ENCODE measurements at places on chromosomes 5 and 9.

DNA sequence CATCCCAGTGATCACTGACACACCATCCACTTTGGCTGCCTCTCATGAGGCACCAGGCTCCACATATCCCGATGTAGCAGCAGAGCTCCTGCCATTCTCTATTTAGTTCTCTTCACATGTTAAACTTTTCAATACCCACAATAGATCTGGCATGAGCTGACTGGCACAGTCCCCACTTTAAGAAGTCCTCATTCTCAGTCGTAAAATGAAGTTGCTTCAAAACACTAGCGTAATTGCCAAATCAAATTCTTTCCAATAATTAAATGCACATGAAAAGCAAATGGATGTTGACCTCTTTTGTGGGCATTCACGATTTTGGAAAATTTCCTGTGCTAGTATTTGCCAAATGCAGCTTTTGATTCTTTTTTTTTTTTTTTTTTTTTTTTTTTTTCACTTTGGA is 32.4 kb downstream of the HAPLN1 start:
- DNase-seq, result no peak

DNA sequence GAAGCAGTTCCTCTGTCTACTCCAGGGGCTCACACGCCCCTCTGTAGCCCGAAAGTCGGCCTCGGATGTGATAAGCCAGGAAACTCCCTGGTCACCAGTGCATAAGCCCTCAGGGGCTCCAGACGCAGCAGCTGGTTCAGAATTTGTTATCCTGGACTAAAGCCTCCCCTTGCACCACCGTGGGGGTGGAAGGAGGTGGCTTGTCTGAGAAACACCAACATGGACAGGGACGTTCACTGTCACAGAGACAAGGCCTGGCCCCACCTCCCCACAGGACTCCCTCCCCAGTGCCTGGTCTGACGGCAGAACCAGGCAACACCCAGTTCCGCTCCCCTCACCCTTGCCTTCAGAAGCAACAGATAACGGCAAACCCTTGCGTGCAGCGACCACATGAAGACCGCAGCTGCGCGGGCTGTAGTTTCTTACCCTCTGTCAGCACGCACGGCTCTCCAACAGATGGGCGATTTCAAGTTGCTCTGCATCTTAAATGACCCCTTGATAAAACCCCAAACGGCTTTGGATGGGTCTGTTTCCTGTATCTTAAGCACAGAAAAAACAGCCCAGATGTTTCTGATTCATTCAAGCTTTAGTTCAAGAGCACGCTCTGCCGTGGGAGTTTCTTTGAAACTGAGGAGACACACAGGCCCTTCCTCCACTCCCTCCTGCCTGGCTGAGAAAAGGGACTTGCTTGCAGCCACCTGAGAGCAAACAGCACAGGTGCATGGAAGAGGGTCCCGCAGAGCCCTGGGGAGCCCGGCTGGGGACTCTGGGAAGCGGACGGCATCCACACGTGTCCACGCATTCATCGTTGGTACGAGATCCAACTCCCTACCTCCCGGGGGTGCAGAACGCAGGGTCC is 44.7 kb upstream of the NKD2 start:
- peak; percentile 66 for DNase-seq

GRCh38 chr5:130198927-130199326 is 294.7 kb downstream of the CHSY3 start:
- no peak for DNase-seq

DNA sequence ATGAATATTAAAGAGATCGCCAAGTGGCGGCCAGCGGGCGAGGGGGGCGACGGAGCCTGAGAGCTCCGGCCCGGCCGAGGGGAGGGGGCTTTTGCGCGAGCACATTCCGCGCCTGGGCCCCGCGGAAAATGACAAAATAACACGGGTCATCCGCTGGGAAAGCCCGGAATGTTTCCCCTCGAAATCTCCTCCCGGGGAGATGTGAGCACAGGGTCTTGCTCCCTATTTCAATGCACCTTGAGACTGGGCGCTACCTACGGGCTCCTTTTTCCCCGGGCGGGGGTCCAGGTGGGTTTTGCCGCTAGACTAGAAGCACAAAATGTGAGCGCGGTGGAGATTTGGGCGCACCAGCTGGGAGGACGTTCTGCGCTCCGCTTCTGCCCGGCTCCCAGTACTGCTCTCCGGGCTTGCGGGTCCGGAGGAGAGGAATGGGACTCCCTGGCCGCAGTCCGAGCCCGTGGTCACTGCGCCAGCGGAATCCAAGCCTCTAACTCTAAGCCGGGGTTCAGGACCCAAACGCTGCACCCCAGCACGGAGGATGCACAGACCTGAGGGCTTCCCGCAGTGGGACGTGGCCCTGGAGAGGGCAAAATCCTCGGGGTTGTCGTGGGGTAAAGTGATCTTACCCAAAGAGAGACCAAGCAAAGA is 2.8 kb upstream of the PRDM12 start:
- DNase-seq, result peak; percentile 34

DNA sequence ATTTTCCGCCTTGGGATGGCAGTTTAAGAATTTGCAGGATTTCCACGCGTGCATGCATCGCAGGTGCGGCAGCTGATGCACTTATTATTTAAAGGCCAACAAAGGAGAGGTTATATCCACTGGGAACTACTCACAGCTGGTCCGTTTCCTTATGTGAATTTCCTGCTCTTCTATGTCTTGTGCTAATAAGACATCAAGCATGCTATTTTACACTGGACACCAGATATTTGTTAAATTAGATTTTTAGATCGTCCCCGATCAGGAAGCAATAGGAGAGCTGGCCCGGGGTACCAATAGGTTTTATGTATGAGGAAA is 476 bp upstream of the DTWD2 start:
- no peak for DNase-seq

DNA sequence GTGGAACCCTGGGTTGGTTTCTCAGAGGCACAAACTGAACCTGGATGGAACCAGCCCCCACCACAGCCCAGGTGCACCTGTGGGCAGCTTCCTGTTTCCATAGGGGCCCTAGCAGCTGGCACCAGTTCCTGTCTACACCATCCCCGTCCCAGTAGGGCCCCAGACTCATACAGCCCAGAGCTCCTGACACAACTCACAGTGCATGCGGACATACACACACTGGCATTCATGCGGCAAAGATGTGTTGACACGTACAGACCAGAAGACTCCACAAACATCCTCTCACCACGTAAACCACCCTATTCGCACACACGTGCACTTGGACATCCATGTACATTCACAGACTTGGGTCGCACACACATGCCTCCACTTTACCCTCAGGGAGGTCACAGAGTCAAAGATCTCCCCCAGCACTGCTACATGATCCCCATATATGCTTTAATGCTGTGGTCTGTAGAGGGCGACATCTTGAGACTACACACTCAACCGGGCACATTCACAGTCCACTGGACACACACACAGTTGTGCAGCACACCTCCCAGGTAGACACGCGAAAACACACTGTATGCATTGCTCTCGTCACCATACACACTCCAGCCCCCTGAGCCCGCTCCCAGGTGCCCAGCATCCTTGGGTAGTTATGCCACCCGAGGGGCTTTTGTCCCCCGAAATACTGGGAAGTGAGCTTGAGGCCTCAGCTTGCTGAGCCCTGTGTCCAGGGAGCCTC is 22.4 kb downstream of the CXXC5 start:
- DNase-seq, result peak; percentile 46

- no peak for DNase-seq
Measured at GRCh38 chr5:3252235-3252634, 343.4 kb upstream of the IRX1 start.

DNA sequence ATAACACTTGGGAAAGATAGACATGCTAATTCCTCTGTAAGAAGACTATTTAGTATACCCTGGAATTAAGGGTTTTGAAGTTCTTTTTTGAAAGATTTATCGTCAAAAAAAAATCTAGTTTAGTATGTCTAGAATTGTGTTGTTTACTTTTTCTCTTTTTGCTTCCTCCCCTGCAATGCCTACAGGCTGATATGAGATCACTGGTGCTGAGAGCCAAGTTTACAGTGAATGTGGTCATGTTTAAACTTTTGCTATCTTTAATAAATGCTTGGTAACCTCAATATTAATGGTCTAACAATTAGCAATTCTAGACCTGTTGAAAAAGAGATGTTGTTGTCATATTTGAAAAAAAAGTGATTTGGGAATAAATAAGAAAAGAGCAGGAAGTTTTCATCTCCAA is 86.1 kb downstream of the CWC27 start:
- no peak for DNase-seq

- DNase-seq, result no peak
Measured at GRCh38 chr5:157431544-157432200, 28.3 kb upstream of the NIPAL4 start.

DNA sequence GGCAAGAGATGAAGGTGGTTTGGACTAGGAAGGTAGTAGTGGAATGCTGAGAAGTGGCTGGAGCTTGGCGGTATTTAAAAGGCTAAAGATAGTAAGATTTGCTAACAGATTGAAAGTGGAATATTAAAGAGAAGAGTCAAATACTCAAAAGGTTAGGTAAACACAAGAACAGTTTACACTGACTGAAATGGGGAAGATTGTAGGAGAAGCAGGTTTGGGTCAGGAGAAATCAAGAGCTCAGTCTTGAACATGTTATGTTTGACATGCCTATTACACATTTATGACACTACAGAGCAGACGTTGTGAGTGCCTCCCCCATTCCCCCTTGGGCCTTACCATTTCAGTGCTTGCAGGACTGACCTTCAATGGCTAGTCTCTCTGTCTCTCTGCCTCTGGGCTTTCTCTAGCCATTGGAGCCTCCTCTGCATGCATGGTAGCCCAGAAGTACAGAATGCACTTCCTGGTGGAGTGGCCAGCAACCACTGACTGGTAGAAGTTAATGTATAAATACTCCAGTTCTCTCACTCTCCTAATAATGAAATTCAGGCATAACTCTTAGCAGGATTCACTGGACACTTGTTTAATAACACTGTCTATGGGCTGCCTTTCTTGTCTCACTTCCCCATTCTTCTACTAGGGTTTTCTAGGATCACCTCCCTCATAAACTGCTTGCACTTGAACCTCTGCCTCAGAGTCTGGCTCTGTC is 56.8 kb downstream of the HMGCS1 start:
- no peak for DNase-seq

- no peak for DNase-seq
Measured at GRCh38 chr9:88742483-88742882, 207.5 kb downstream of the NXNL2 start.

DNA sequence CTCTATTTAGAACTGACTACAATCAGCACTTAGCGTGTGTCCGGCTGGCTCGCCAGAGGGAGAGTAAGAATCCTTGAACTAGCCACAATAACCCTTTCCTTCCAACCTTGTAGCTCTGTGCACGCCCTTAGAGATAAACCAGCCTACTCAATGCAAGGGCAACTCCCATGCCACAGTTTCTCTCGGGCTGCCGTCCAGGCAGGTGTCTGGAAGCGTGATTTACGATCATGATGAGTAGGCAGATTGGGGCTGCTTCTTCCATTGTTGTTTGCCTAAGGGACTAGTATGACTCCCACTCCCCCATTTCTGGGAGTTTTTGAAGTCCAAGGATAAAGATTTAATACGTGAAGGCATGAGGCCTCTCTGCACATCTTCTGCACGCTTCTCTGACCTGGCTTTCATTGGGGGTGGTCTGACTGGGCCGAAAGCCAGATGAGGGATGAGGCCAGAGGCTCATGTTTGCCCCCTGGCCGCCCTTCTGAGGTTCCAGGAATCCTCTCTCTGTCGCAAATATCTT is 134.0 kb upstream of the MYO10 start:
- no peak for DNase-seq

DNA sequence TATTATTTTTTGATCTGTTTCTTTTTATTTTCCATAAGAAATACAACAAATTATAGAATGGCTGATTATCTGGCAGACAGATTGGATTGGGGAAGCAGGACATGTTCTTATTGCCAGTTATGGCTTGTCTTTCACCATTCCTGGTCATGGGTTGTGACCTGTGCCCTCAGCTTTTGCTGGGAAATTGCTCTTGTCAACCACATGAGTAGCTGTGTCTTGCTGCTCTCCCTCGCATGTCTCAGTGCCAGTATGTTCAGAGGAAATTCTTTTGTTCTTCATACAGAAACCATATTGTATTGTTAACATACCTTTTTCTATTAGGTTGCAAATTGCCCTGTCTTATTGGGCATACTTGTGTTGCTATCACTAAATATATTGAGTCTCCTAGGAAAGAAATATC is 344.1 kb downstream of the OSTF1 start:
- DNase-seq, result no peak

DNA sequence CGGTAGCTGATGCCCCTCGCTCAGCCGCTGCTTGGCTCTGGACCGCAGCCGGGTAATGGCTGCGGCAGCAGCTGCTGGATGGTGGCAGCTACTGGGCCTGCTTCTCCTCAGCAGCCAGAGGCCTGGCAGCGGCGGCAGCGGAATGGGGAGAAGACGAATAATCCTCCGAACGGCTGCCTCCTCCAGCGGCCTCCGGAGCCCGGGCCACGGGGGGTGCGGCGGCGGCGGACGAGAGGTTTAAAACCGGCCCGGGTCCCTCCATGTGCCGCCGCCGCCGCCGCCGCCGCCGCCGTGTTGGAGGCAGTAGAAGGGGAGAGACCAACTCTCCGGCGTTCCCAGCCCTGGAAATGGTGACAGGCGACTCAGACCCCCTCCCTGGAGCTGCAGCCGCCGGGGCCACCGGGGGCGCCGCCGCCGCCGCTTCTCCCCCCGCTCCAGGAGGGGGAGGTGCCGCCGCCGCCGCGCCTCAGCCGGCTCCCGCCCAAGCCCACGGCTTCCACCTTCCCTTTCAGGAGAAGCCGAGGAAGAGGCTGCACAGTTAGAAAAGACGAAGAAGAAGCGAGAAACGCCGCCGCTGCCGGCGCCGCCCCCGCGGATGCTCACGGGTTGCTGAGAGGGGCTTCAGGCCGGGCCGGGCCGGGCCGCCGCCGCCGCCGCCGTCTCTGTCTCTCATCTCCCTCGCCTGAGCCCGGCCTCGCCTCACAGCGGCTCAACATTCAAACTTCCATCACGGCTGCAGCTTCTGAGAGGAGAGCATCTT is 118.4 kb upstream of the PRSS3 start:
- peak; percentile 44 for DNase-seq

GRCh38 chr5:140734354-140734753 is 34.1 kb downstream of the ZMAT2 start:
- DNase-seq, result no peak

GRCh38 chr9:131885144-131885609 is 145.3 kb upstream of the RAPGEF1 start:
- no peak for DNase-seq

- no peak for DNase-seq
Measured at GRCh38 chr5:79172269-79172668, 60.7 kb downstream of the BHMT start.

Data from activated T-cell treated with anti-CD3 and anti-CD28 coated beads, Interleukin-2, amount 50 U/mL, for 48 hours (primary cell).